ENCODE measurements at places on chromosomes 11 and 22.

DNA sequence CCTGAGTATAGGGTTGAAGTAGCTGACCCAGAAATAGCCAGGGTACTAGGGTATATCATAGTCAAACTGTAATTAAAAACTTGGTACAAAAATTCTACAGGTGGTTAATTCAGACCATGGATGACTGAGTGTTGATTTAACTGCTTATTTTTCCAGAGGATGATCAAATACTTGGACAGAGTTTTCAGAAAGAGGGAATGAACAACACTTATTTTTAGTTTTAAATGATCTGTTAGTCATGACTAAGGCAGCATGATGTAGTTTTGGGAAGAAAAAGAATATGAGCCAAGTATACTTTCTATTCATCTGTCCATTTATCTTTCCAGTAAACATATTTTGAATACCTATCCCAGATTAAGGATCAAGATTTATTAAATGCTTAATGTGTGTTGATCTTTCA, 19.8 kb upstream of the CCDC89 start:
- DNase-seq = no peak

DNA sequence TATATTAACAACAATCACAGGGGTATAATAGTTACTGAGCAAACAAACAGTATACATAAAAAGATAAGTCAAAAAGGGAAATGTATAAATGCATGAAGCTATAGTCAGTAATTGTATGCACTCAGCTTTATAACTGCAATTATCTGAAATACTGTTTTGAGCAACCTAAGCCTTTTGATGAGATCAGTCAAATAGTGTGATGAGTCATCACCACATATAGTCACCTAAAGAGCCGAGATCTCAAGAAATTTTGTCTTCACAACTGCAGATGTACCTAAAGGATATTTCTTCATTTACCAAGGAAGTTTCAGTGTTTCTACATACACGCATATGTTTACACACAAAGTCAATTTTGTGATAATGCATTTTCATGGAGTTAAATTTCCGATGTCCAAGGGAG, 5.4 kb upstream of the OR51A2 start:
- DNase-seq = no peak

DNA sequence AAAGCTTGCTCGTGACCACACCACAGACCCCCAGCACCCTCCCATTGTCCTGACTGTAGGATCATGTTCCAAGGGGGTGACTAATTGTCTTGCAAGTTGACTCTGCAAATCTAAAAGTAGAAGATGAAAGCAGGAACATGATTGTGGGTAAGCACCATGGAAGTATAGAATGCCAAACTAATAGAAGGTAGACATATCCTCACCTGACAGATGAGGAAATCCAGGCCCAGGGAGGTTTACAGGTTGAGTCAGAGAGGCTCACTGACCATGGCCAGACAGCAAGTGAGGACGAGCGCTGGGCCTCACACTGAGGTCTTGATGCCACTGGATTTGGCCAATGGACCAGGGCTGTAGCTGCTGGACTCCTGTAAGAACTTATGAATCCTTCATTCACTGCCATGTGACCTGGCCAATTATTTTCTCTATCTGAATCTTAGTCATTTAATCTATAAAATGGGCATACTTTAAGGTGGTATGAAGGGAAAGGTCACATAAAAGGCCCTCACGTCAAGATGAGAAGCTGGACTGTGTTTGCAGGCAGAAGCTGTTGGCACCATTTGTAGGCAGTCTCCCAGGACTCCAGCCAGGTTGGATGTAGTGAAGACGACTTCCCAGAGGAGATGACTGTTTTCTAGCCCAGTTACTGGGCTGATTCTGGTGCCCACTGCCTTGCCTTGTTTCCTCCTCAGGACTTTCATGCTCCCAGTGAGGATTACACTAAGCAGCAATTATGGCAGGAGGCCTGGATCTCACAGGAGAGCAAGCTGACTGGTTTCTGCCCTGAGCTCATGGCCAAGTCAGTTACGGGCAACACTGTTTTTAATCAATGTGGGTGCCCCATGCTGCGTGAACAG, 54.6 kb downstream of the GAB4 start:
- no peak for DNase-seq

DNA sequence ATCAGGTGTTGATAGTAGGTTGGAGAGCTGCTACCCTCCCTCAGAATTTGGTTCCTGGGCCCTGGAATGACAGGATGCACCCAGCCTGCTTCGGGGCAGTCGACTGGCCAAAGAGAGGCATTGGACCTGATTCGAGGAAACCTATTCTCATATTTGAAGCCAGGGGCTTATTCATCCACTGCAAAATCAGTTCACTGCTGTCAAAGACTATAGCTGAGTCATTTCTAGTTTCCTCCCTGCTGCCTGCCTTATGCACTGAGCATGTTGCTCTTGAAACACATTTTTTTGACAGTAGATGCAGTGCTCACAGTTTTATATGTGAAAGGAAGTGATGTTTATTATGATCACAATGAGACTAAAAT, 565.4 kb downstream of the ETS1 start:
- DNase-seq = no peak

- no peak for DNase-seq
These were observed 623.8 kb upstream of the CHORDC1 start for GRCh38 chr11:90846628-90847027.

- no peak for DNase-seq
These were observed 54.4 kb downstream of the FCHSD2 start for GRCh38 chr11:73087730-73088129.

GRCh38 chr11:131612533-131612932, 242.1 kb downstream of the NTM start:
- DNase-seq = no peak

- DNase-seq = no peak
These were observed 15.7 kb downstream of the TRMU start for GRCh38 chr22:46351131-46351735.
